ENCODE measurements at places on chromosomes 5 and 9.
A peak's percentile ranks its signal among the peaks of the same experiment; 100 is the strongest.

- no peak for DNase-seq
Observed at GRCh38 chr9:28678097-28678496, 1104.8 kb upstream of the C9orf72 start.

DNA sequence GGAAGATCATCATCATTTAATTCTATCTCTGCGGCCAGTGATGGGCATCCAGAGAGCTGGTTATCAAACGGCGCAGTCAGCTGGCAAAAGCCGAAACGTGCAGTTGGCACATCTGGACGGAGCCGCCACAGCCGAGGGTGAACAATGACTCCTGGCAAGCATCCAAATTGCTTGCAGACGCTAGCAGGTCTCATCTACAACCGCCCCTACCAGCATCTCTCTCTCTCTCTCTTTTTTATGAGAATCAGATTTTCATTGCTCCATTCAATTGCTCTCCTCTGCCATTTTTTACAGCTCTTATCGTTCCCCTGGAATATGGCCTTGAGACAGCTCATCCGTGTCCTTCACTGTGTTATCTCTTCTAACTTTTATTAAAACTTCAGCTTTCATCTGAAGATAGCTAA, 165.2 kb downstream of the MAPKAP1 start:
- DNase-seq = no peak

DNA sequence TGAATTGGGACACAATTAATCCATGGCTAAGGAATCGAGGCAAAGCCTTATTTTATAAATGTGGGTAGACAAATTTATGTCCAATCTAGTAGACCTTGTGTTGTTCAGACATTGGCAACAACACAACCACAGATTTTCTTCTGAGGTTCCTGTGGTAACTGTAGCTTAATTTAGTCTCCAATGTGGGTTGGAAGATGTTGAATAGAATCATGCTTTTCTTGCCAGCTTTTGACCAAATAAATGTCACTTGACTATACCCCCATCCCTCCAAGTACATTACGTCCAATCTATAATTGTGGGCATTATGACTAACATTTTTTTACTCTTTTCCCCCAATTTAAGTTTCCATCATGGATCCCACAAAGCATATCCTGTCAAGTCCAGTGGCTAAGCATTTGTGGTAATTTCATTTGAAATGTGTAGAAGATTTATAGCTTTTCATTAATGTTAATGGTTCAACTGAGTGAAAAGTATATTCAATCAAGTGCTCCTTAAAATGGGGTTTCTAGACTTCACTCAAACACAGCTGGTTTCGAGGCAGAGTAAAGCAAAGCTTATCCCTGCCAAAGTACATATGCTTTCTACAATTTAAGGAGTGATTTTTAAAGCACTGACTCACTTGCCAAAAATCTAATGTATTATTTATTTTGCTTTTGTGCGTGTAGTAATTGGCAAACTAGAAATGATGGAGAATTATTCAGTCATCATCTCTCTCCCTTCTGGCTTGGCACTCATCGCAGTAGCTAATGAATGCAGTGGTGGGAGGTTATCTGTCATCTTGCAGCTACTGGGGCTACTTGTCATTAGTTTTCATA, 141.8 kb downstream of the FAM174A start:
- DNase-seq = no peak

DNA sequence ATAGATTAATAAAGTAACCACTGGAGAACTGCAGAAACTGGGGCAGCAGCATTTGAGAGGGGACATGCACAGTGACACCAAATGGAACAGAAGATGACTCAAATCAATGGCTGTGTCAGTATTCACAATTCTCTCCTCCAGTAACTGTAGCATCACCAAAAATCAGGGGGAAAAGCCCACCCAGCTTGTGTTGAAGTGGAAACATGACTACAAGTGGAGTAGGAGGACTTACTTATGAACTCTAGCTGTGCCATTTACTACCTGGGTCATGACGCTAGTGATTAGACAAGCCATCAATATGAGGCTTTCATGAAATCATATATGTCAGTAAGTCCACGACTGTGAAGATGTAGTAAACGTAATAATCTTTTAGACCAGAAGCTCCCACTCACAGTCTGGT, 199.8 kb upstream of the PTGER4 start:
- DNase-seq = no peak

DNA sequence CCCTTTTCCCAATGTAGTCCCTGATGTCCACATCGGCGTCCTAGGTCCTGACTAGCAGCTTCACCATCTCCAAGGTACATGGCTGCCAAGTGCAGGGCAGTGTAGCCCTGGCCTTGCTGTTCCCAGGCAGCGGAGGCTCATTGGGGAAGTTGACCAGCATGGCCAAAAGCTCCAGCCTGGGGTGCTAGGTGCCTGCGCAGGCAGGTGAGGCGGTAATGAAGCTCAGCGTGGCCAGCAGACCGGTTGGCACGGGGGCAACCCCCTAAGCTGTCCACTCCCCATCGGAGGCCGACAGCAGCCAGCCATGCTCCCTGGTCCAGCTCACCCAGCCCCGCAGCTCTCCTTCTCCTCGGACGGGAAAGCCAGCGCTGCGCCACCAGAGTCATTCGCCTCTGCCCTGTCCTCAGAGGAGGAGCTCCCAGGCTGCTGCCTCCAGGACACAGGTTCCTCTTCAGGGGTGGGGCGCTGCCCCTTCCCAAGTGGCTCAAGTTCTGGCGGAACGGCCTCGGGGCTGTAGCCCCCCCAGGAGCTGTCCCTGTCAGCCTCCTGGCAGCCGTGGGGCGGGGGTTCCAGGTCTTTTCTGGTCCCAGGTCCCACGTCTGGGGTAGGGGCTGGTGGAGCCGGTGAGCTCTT, 1218.2 kb downstream of the FOXD4L5 start:
- DNase-seq = no peak

GRCh38 chr5:177310332-177310731, 1.4 kb downstream of the MXD3 start:
- no peak for DNase-seq

DNA sequence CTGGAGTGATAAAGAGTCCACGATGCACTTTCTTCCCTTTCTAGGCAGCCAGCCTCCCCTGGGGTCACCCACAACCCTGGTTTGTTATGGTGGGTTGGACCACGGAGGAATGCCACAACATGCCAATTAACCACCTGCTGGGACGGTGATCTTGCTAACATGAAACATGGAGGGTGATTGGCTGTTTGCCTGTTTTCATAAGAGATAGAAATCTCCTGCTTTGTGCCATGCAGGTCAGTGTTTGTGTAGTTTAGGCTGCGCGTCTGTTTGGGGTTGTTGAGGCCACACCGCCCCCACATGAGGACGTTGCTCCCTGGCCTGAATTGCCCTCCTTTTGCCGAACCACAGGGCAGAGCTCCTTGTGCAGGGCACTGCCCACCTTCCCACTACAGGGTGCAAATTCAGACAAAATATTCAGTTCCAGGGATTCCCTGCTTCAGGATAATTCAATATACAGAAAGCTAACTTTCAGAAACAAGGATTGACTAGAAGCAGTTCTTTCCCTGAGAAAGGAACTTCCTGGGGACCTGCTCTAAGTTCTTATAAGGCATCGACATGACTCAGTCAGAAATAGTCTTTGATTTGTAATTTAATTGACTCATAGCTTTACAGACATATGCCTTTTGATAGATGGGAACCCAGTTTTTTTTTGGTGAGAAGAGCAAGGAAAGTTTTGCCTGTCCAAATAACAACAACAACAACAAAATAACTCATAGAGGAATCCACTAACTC, 427.6 kb downstream of the GADD45G start:
- DNase-seq = peak; percentile 64

GRCh38 chr5:15496886-15497285, 3.1 kb upstream of the FBXL7 start:
- DNase-seq = no peak

DNA sequence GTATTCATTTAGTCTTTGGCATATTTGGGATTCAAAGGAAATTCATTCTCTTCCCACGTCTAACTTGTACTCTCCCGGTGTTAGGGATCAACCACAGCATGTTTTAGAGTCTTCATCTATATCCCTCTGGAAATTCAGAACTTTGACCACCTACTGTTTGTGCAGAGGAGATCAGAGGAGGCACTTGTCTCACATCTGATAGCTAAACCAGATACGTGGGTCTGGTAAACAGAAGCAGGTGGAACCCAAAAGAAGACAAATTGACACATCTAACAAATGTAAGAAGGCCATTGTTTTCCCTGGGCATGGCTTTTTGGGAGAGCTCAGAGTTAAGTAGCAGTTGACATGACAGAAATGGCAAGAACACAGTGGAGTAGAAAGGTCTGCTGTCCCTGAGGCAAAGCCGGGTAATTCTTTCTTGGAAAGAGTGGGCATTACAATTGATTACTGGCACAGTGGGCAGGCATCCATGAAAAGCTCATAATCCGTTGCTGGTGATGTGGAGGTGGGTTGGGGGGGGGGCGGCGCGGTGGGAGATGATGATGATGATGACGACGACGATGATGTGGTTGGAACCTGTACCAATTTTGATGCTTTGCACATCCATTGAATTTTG, 27.5 kb downstream of the PIP5K1B start:
- DNase-seq = no peak

- DNase-seq = no peak
Observed at GRCh38 chr5:95007921-95008597, 276.8 kb downstream of the MCTP1 start.

DNA sequence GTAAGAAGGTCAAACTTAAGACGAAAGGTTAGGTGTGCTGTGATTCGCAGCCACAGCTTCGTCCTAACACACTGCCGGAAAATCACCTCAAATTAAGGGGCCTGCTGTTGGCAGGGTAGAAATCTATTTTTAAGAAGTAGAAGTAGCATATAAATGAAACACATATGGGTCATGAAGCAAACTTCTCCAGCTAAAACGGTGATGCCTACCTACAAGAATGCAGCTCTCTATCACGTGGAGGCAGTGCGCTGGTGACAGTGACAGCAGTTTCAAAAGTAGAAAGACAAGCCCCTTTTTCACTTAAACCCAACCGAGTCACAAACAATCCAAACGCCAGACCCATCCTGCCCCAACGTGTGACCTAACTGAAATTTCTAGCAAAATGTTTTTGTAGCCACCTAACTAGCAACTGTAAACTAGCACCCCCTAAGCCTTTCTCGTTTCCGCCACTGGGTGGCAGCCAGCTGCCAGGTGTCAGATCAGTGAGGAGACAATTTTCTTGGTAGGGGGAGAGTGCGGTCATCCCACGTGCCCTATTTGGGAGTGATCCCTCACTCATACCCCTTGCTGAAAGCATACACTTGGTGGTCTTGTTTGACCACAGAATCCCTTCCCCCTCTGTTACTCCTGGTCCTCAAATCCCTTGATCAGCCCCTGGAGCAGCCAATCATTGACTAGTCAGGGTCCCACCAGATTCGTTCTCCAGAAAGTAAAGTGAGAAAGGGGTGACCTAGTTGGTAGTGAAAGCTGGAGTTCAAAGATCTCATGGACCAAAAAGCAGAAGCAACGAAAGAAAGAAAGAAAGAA, 71.8 kb upstream of the MAMDC2 start:
- no peak for DNase-seq

DNA sequence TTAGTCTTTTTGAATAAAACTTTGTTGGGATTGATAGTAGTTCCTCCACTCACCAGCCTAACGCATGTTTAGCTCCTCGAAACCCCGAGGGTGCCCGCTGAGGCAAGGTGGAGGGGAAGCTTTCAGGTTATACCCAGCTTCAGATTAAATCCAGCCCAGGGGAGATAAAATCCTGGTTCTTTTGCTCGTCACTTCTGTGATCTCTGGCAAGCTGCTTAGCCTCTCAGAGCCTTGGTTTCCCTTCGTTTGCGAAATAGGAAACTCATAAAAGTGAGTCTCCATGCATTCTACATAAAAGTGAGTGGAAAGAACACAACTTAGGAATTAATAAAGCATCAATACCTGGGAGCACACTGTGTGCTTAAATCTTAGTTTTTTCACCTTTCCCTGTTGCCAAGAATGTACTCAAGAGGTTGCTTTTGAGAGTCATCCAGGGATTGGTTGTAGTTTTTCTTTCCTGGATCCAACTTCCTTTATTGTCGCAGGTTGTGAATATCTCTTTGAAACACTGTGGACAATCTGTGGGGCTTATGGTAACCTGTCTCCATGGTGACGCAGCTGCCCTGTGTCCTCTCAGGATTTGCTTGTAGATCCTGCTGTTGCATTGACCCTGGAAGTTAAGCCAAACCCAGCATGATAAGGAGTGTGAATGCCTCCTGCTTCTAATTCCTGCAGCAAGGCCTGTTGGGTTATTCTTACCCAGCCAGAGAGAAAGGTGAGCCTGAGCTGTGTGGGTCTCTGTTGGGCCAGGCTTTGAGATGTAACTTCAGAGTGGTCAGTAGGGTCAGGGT, 2.0 kb downstream of the GALNT12 start:
- no peak for DNase-seq

DNA sequence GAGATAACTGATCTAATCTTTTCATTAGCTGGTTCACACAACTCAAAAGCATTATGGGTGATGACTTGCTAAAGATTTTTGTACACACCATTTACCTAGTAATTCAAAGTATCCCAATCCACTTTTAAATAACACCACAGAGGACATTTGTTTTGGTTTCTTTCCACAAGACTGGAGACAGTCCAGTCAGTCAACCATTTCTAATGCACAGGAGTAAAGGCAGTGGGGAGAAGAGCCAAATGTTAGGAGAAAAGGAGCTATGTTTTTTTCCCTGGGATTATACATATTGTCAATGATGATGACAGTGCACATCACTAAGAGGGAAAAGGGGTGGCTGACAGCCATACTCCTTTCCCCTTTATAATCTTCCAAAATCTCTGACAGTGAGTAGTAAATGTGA, 240.9 kb downstream of the GABRB2 start:
- no peak for DNase-seq

DNA sequence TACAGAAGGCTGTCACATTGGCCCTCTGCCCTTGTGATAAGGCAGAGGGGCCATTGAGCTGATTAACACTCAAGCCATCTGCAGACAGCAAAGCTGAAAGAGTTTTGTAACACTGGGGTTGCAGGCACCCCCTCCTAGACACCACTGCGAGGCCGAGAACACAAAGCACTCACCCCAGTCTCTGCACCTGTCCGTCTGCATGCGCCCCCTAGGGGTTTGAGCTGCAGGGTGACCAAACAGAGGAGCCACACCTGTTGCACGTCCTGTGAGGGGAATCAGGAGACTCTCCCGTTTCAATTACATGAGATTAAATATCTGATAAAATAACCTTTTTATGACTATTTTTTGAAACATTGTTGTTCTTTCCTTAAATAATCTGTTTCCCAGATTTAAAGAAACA, 1180.4 kb downstream of the CDH9 start:
- DNase-seq = no peak

GRCh38 chr9:105432247-105432842, 15.5 kb upstream of the FSD1L start:
- no peak for DNase-seq

- no peak for DNase-seq
Observed at GRCh38 chr5:106417163-106417562, 1253.6 kb downstream of the EFNA5 start.

GRCh38 chr5:139776861-139777260, 18.7 kb upstream of the PSD2 start:
- no peak for DNase-seq

- DNase-seq = no peak
Observed at GRCh38 chr5:117752403-117752802, 1177.8 kb upstream of the SEMA6A start.

Measured in vagina (tissue), 2 donors.